ENCODE measurements at places on chromosomes 3 and 15.

DNA sequence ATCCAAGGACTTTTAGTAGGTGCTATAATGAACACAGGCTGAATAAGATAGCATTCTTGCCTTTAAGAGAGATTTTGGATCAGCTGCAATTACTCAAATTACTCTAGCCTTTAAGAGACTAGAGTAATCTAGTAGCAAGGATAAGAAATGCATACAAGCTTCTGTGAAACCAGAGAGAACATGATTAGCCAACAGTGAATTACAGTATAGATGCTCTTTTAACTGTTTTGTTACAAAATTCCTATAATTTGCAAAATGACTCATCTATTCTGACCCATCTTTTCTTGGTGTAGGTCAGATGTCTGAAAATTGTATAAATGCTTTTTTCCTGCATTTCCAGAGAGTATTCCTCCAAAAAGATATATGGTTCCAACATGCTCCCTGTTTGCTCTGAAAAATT is 66.9 kb downstream of the CEP63 start:
- no peak for DNase-seq

GRCh38 chr3:170893895-170894294 is 14.5 kb downstream of the EIF5A2 start:
- DNase-seq, result no peak

GRCh38 chr3:136022529-136023263 is 57.2 kb downstream of the PPP2R3A start:
- no peak for DNase-seq

GRCh38 chr3:50486219-50486888 is 17.1 kb downstream of the CACNA2D2 start:
- no peak for DNase-seq

GRCh38 chr3:126679831-126680666 is 24.0 kb upstream of the CHCHD6 start:
- DNase-seq, result no peak

DNA sequence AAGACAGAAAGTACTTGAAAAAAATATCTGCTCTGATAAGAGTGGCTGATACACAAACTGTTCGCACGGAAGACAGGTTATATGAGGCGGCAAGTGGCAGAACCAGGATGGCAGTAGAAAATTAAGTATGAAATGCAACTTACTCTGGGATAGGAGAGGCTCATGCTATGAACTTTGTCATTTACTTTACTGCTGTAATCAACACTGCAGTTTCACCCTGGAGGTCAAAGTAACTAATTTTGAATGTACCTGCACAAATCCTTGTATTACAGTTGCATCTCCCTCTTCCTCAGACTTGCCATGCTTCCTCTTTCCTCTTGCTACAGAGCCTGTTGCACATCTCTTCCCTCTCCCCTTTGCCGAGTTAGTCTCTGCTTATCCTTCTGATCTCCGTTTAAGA is 38.8 kb downstream of the HACL1 start:
- DNase-seq, result no peak

- peak; percentile 62 for DNase-seq
Observed at GRCh38 chr3:113531826-113532697, at the start of gene SIDT1. TSS of gene SIDT1 (plus strand) at chr3:113532555. CDS start at chr3:113533022, 467 bp downstream.

DNA sequence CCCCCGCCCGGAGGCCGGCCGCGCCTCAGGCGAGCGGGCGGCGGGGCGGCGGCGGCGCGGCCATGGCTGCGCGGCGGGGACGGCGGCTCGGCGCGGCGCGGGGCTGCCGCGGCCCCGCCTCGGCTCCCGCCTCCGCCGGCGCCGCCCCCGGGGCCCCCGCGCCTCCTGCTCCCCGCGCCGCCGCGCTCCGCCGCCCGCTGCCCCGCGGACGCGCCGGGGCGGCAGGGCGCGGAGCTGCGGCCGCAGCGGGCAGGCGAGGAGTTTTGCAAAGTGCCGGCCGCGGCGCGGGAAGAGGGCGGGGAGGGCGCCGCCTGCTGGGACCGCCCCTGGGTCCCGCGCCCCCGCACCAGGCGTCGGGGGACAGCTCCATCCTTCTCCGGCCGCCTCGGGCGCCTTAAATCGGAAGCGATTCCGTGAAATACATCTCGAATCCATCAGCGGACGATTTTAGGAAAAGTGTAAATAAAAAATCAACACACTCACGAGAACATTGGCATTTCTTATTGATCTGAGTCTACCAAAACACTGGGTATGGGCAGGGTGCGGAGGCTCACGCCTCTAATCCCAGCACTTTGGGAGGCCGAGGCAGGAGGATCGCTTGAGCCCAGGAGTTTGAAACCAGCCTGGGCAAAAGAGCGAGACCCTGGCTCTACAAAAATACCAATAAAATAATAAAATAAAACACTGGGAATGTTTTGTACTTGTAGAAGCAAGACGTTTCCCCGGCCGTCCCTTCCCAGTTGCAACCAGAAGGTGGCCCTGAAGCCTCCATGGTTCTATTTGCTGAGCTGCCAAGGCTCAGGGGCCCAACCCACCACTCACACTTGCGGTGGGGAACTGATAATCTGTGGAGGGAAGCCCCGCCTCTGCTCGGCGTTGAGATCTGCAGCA is 136.9 kb downstream of the NUP210 start:
- DNase-seq, result peak; percentile 78

DNA sequence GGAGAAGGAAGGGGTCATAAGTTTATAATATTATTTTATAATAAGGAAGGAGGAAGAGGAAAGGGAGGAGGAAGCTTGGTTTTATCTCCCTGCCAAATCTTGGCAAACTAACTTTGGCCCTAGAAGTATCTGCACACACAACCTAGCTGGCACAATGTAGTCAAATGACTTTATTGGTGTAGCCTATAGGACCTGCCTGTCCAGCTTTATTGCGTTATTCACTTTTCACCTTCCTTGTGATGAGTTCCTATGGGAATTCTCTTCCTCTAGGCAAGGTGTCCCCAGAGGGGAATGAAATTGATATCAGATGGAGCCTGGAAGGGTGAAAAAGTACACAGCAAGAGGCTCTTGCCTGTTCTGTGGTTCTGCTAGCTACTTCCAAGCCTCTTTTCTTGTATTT is 111.2 kb upstream of the SLC25A36 start:
- DNase-seq, result no peak

- no peak for DNase-seq
Observed at GRCh38 chr3:175571096-175571495, 712.0 kb downstream of the NAALADL2 start.

DNA sequence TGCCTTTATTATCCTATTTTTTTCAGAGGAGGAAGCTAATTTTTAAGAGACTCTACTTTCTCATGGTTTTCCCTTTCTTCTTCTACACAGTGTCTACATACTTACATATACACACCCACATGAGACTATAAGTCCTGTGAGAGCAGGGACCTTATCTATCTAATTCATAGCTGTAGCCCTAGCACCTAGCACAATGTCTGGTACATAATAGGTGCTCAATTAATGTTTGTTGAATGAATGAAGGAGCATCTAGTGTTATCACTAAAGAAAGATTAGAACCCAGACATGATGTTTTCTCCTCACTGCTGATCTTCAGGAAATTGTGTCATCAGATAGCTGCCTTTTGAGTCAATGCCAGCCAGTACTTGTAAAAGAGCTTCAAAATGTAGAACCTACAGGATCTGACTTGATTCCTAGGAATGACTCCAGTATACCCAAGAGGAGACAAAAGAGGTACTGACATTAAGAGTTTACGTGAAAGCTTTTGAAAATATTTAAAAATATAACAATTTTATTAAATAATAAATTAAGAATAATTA is 2.5 kb downstream of the SCG5 start:
- DNase-seq, result no peak

DNA sequence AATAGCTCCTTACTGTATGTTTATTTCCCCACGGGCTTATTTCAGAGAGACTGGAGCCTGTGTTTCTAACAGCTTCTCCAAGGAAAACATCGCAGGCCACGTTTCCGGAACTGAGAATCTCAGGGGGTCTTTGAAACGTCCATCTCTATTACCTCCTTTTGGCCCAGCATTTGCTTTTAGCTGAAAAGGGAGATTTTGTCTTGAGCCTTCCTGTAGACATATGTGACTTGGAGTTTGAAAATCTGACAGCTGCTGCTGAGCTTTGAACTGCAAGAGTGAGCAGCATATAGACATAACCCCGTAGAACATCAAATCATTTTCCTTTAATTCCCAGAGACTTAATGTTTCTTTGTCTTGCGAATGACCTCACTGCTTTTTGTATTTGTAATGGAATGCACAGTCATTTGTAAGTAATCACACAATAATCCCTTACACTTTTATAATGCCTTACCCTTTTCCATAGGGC is 54.6 kb downstream of the LPP start:
- DNase-seq, result no peak

DNA sequence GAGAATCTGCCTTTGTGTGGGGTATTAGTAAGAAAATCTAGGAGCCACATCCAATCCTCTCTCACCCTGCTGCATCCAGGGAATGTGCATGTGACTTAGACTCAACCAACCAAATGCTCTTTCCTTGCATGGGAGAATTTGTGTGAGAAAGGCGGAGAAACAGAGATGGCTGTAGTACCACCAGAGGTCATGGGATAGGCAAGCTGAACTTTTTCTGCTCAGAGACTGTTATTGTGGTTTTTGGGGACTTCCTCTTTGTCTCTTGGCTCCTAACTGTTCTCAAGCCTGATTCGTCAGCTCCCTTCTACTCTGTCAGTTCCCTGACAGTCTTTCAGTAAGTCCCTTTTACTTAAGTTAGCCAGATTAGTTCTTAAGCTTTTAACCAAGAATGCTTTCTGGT is 2.6 kb upstream of the ZSCAN2 start:
- peak; percentile 92 for DNase-seq

- no peak for DNase-seq
Observed at GRCh38 chr15:63970621-63971426, 75.5 kb downstream of the DAPK2 start.

DNA sequence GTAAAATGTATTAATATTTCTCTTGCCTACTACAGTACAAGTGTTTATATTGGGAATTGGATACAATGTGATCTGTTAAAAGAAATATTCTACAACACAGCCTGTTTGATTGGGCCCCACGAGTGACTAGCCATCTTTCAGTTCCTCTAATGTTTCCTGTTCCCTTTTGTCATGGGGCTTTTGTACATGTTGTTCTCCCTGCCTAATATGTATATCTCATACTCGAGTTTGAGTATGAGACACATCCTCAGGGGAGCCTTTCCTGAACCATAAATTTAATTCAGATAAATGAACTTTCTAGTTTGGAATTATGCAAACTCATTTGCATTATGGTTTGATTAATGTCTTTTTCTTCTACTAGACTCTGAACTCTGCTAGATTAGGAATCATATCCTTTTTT is 65.5 kb downstream of the MEF2A start:
- DNase-seq, result peak; percentile 43

GRCh38 chr3:69058180-69058946 is 6.2 kb upstream of the TMF1 start:
- peak; percentile 68 for DNase-seq

GRCh38 chr3:12753275-12754028 is 5.6 kb downstream of the TMEM40 start:
- DNase-seq, result no peak

Measured in hematopoietic multipotent progenitor cell treated with erythropoietin and hydrocortisone succinate and interleukin-3 and kit ligand, for 6 days (in vitro differentiated cells).